HT-29 (cell line): ENCODE measurements at places on chromosomes 2 and 18. TPM values are rescaled to one million over a fixed set of nuclear protein-coding genes. Genes with fewer than 3 reads are reported as not detected.

GRCh38 chr18:10261344-10262276 is 192.8 kb upstream of the APCDD1 start:
- no peak for DNase-seq

DNA sequence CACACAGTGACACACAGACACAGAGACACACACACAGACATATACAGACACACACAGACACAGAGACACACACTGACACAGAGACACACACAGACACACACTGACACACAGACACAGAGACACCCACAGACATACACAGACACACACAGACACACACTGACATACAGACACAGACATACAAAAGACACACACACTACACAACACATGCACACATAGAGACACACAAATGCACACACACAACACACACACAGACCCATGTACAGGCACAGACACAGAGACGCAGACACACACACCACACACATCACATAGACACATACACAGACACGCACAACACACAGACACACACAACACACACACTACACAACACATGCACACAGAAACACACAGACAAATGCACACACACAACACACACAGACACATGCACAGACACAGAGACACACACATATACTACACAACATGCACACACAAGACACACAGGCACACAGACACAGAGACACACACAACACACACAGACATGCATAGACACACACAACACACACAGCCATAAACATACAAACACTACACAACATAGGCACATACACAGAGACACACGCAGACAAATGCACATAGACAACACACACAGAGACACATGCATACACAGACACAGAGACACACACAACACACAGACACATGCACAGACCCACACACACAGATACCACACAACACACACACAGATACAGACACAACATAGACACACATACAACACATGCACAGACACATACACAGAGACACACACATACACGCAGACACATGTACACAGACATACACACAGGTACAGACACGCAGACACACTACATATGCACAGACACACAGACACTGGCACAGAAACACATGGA is 120.5 kb downstream of the BCL2 start:
- DNase-seq, result no peak

DNA sequence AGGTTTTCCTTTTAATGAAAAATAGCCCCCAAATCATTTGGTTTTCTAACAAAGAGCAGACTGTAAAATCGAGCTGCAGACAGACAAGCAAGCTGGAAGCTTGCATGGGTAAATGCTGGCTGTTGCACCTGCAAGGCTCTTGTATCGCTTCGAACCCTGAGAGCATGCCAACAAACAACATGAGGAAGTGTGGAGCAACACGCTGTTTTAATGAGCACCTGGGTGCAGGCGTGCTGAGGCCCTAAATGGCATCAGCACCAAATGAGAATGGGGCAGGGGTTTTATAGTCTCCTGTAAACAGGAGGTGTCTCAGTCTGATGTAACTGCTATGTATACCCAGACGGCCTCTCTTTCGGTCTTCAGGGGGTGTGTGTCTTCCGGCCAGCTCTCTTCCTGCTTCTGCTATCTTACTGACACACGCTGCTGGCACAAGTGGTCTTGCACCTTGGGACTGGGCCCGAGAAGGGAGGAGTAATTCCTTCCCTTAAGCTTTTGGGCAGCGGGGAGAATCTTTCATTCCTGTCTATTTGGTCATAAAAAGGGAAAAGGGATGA is 31.9 kb upstream of the CDH2 start:
- DNase-seq, result no peak

DNA sequence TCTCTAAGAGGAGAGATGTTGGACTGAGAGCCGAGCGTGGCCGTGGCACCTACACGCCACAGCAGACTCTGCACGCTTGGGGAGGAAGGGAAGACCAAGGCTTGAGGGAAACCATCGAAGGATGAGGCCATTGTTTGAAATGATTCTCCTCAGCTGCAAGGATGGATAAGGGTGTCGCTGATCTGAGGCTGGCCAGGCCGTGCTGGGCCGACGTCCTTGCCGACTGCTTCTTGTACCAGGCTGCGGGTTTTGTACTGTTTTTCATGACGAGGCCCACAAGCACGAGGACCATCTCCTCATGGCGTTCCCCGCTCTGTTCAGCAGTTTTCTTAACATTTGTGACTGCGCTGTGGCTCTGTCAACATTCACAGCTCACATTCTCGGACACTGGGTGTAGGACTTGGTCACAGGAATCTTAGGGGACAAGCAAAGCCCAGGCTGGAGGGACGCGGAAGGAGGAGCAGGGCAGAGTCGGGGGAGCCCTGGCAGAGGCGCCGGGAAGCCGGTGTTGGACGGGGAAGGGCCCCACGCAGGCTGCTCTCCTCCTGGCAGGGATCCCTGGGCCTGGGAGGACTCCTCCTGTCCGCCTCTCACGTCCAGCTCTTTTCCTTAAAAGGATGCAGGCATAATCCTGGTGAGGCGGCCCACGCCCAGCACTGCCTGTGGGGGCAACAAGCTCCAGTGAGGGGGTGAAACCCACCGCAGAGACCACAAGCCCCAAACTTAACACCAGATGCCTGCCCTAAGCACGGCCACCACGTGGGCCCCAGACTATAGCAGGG is 259.0 kb upstream of the SALL3 start:
- no peak for DNase-seq

DNA sequence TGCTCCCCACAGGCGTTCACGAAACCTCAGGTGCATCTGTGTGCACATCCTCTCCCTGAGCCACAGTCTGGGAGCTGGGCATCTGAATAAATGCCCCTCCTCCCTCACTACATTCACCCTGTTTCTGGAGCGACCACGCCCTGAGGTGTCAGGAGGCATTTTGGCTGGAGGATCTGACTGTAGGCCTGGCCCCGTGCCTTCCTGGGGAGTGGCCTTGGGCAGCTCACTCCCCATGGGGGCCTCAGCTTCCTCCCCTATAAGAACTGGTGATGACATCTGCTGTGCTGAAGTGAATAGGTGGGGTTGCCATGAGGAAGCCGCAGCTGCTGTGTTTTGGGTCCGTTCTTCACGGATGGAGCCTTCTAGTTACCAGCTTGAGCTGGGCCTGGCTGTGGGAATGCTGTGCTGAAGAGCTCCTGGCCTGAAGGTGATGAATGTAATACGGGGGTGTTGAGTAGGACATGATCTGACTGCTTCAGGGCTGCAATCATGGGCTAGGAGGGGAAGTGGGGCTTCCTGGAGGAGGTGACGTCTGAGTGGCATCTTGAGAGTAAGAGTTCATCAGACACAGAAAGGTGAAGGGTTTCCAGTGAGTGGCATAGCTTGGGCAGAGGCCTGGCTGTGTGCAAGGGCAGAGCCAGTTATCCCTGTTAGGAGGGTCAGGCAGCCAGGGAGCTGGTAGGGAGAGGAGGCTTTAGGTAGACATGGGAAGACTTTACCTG is 58.2 kb downstream of the GLI2 start:
- no peak for DNase-seq

DNA sequence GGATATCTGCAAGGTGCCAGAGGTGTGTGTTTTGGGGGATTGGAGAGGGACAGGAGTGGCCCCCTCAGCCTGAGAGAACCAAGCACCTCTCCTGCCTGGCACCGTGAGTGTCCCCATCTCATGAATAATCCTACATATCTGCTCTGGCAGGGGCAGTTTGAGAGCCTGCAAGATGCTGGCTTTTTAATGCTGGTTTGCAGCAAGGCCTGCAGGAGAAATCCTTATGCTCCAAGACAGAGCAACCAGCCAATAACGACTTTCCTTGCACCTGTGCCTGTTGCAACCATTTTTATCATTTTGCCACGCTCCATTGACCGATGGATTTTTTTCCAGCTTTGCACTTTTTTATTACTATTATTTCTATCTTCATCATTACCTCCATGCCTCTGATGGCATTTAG is 259.4 kb upstream of the SKOR2 start:
- DNase-seq, result no peak

DNA sequence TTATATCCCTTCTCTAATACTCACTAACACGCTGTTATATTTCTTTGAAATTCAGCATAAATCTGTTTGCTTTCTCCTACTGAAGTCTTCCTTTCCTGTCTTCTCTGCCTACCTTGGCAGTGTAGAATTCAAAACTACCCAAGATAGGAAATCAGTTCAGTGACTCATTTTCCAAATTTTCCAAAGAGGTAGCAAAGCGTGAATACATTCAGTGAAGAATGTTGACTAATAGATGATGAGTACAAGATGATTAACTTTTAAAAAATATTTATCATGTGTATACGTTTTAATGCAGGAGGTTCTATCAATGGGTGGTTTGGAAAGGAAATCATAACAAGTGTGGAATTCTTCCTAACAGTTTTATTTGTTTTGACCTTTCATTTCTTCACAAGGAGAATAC is 201.9 kb upstream of the SLC8A1 start:
- DNase-seq, result no peak

DNA sequence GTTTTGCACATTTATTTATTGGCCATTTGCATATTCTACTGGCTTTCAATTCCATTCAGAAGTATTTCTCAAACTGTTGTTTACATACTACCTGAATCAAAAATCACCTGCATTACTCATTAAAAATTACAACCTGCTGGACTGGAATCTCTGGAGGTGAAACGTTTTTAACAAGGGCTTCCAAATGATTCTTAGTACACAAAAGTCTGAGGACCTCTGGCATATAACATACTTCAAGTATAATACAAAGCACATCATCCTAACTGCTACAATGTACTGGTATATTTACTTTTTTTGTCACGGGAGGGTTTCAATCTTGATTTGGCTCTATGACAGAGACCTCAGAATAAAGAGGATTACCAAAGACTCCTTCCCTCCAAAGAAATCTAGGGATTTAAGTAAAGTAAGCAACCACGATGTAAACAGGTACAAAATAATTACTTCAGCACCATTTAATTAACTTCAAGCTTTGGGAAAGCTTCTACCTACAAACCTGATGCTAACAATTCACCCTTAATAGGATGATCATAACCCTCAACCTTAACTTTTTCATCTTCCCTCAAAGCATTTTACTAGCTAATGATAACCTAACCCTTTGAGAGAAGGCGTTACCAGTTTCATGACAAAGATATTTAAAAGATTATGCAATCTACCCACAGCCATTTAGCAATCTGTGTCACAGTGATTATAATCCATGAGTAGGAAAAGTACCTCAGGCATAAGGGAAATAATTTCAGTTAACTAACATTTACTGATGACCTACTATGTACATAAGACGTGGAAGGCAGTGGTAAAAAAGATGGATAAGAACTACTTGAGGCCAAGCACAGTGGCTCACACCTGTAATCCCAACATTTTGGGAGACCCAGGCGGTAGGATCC is 24.7 kb downstream of the ATAD2B start:
- peak; percentile 59 for DNase-seq

- DNase-seq, result no peak
Observed at GRCh38 chr2:140786585-140786984, 1344.2 kb downstream of the LRP1B start.

DNA sequence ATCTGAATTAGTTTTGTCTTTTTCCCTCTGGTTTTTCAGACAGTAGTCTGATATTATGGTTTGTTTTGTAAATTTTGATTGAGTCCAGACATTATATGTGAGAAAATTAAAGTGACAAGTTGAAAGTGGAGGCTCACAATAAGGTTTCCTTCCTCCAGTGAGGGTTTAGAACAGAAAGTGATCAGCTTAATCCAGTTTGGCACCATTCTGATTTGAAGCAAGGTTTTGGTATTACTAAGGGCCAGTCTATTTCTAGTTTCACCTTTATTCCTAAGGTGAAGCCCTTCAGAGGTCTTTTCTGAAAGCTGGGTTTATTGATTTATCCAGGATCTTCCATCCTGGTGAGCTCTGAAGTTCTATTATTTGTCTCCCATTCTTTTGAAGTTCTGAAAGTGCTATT is 68.7 kb downstream of the CDC42EP3 start:
- DNase-seq, result no peak

- DNase-seq, result no peak
Observed at GRCh38 chr2:76073992-76074604, 363.4 kb upstream of the GCFC2 start.

- DNase-seq, result no peak
Observed at GRCh38 chr2:196170606-196171247, 651 bp downstream of the STK17B start.

DNA sequence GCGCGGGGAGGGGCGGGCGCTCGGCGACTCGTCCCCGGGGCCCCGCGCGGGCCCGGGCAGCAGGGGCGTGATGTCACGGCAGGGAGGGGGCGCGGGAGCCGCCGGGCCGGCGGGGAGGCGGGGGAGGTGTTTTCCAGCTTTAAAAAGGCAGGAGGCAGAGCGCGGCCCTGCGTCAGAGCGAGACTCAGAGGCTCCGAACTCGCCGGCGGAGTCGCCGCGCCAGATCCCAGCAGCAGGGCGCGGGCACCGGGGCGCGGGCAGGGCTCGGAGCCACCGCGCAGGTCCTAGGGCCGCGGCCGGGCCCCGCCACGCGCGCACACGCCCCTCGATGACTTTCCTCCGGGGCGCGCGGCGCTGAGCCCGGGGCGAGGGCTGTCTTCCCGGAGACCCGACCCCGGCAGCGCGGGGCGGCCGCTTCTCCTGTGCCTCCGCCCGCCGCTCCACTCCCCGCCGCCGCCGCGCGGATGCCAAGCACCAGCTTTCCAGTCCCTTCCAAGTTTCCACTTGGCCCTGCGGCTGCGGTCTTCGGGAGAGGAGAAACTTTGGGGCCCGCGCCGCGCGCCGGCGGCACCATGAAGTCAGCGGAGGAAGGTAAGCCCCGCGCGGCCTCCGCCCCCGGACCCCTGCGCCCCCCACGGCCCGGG is at the start of gene NFATC1:
NFATC1 (plus strand) TSS at position 170 of the 644 bp plus-strand sequence; CDS start at position 465, 295 bp downstream.
- no peak for DNase-seq

DNA sequence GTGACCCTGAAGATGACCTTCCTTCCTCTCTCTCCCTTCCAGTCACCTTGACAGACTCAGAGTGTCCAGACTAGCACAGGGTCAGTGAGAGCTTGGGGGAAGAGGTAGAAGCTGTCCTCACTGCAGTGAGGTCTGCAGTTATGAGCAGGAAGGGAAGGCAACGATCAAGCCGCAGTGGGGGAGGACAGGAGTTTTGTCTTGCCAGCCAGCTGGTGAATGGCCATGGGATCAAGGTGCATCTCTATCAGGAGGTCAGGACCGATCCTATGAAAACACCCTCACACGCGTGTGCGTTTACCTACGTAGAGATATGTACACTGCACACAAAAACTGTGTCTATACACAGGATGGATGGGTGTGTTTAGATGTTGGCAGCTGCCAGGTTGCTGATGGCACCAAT is 83.2 kb downstream of the THNSL2 start:
- no peak for DNase-seq

GRCh38 chr2:172397148-172397834 is 30.1 kb upstream of the ITGA6 start:
- no peak for DNase-seq

DNA sequence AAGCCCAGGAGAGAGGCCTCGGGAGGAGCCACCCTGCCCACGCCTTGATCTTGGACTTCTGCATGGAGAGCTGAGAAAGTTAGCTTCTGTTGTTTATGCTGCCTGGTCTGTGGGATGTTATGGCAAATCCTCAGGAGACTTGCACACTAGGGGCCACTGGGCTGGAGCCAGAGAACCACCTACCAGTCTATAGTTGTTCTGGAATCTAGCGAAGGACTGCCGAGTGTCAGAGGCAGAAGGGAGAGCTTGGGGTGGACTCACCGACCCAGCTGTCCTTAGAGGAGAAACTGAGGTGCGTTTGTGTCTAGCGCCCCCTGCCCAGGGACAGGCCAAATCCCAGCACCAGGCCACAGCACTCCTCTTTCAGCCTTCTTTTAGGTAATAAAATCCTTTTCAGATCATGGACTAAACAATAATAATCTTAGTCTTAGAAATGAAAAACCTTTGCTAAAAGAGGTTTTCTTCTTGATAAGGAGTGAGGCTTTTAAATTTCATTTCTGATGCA is 398.7 kb upstream of the SALL3 start:
- DNase-seq, result no peak

CTAGE1 gene
- not detected in 2 replicates for total RNA-seq

HDLBP gene
- total RNA-seq, result 461 and 493 TPM in 2 replicates

LYPD1 gene
- total RNA-seq, result not detected in 2 replicates

CNTNAP5 gene
- not detected in 2 replicates for total RNA-seq

DSG3 gene
- 0.03 TPM in 1 of 2 replicates, not detected in the other for total RNA-seq
